ENCODE measurements at places on chromosomes 5 and 9.

DNA sequence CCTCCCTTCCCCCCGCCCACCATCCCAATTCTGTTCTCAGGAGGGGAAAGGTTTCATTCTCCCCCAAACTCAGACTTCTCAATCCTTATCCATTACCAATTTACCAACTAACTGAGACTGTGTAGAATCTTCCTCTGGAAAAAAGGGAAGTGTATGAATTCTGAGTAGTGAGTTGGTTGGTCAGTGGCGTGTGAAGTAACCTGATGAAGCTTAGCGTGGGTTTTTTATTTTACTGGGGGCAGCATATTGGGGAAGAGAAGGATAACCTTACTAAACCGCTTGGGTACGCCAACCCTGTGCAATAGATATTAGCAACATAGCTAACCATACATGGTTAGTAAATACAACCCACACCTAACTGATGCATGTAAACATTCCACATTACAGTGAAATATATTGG lies 1.1 kb upstream of the DNAJC21 start:
- no peak for DNase-seq

- no peak for DNase-seq
Observed at GRCh38 chr5:170411100-170411499, 21.9 kb upstream of the KCNMB1 start.

GRCh38 chr5:67120032-67120431 lies 76.6 kb downstream of the CD180 start:
- DNase-seq, result no peak

DNA sequence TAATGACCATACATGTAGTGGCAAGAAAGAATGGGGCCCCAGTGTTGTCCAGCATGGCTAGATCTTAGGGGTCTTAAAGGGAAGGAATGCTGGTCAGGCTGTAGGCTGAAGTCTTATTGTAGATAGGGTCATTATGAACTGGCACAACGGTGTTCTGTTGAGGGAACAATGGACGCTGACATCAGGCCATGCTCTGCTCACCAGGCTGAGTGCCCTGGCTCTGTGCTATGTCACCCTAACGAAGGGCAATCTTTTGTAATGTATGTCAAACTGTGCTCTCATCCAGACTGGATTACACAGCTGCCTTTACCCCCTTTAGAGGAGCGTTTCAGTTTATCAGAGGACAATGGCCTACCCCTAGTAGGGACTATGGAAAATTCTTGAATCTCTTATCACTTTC lies 14.6 kb upstream of the ZNF608 start:
- DNase-seq, result no peak

GRCh38 chr5:116303810-116304209 lies 219.0 kb downstream of the COMMD10 start:
- no peak for DNase-seq

GRCh38 chr5:11760934-11761603 lies 143.2 kb downstream of the CTNND2 start:
- no peak for DNase-seq

DNA sequence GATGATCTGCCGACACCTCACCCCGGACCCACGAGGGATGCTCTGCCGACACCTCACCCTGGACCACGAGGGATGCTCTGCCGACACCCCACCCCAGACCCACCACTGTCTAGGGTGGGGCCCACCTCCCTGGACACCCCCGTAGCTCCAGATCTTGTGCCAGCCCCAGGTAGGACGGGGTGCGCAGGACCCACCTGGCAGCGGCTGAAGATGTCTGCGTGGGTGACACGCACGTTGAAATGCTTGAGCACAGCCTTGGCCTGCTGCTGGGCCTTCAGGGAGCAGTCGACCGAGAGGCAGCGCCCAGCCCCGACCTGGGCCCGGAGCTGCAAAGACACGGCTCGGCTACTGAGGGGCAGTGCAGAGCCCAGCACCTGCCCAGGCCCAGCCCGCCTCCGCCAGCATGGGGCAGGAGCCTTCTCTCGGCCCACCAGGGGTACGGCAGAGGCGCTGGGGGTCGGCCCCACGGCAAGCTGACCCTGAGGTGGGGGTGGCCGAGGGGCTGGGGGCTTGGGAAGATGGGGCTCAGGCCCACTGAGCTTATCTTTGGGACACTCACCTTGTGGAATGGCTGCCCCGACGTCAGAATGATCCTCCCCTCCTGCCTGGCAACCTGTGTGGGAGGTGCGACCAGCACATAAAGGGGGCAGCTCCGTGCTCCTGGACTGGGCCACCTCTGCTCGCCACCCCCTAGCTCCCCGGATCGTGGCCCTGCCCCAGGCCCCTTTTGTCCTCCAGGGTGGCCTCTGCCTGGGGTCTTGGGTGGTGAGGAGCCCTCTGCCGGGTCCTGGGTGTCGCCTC lies 21.7 kb upstream of the NRARP start:
- no peak for DNase-seq

DNA sequence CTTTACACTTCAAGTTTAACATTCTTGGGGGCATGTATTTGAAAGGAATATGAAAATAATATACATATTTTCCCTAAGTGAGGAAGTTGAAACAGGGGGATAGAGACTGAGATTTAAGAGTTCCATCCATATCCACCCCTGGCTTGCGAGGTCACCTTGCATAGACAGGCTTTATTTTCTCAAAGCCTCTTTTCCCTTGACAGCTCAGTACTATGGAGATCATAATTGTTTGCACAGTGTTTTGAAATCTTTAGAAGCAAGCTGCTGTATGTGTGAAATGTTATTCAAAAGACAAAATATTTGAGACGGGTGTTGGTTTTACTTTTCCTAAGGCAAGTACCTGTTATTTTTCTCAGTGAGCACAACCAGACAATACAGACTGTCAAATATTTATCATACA lies 163.1 kb downstream of the LRRC70 start:
- DNase-seq, result no peak

DNA sequence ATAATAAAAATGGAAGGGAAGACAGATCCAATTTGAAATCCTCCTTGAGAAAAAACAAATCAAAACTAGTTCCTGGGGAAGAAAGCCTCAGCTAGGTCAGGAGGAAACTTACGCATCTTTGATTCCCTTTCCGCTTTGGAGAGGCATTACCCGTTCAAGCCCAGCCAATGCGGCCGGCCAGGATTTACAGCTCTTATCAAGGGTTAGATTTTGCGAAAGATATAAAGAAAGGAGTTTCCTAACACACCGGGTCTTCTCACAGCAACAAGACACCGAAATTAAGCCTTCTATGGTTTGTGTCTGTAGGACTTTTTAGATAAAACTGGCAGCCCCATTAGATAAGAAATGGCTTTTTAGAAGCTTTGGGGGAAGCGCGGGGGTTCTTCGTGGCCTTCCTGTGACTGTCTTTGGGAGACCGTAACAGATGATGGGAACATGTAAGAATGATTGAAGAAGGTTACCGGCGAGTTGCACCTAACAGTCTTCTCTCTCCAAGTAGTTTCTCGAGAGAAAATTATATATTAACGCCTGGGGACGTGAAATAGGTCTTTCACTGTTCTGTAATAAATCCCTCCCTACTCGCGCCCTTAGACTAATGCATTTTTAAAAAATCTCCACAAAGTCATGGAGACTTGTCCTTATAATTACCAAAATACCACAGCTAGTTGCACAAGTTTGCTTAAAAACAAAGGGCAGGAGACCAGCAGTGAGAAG lies 1.3 kb upstream of the ISL1 start:
- peak; percentile 29 for DNase-seq

GRCh38 chr9:113660196-113660595 lies 196.7 kb downstream of the RGS3 start:
- DNase-seq, result no peak

GRCh38 chr5:88552426-88552825 lies 283.8 kb upstream of the TMEM161B start:
- DNase-seq, result no peak

DNA sequence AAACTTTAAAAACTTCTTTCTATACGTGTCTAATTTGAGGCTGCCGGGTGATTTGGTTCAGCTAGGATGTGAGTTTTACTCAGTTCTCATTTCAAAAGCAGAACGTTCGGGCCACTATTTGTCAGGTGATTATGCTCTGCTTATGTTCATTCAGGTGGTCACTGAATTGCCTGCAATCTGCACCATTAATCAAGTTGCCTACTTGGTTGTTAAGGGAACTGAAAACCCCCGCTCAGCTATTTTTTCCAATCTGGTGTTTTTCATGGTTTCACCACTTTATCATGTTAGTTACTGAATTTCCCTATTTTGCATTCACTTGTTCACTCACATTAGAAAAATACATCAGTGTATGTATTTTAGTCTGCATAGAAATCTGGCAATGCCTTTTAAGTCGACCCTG lies 523.0 kb downstream of the CSNK1G3 start:
- no peak for DNase-seq

- DNase-seq, result no peak
Observed at GRCh38 chr5:124979251-124979650, 232.8 kb upstream of the ZNF608 start.

DNA sequence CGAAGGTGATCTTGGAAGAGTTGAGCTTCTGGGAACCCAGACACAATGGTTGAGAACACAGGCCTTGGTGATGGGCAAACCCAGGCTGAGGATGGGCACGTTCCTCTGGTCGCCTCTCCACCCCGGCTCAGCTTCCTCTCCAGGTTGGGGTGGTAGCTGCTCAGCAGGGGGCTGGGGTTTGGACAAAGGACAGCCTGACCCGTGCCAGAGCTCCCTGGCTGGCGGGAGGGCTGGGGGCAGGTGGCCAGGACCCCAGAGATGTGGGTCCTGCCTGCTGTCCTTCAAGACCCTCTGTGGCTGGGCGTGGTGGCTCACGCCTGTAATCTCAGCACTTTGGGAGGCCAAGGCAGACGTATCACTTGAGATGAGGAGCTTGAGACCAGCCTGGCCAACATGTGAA lies 25.2 kb downstream of the NCS1 start:
- no peak for DNase-seq

DNA sequence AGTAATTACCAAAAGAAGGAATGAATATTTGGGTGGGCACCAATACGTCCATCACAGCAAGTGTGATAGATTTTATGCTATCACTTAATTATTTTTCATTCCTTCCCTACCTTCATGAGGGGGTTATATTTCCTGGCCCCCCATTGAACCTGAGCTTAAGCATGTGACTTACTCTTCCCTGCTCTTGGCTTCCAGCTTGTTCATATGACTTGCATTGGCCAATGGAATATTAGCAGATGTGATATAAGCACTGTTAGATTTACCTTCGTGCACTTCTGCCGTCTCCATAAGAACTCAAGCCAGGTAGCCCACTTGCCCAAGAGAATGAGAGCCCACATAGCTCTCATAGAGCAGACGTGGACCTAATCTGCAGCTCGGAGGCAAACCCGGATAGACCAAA lies 99.1 kb upstream of the SMARCA2 start:
- no peak for DNase-seq

DNA sequence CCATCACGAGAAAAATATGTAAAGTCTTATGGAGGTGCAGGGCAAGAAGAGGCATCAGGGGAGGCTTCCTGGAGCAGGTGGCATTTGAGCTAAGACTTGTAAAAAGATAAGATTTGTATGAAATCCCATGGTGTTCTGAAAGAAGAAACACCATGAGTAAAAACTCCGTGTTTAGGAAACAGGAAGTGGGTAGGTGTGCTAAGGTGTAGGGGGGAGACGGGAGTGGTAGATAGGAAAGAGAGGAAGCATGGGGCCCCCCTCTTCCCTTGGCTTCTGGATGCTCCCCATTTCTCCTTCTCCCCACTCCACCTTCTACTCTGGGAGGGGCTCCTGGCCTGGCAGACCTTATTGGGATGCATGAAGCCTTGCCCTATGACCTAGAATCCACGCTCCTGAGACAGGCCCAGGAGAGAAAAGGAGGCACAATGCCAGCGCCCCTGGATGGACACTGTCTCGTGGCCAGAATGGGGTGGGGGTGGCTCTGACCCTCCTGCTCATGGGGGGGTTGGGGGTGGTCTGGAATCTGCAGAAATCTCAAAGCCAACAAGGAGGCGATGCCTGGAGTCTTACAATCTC lies 103.6 kb downstream of the GTF3C4 start:
- DNase-seq, result no peak

GRCh38 chr9:75891771-75892215 lies 1.3 kb downstream of the PCSK5 start:
- DNase-seq, result no peak

GRCh38 chr5:96821260-96821916 lies 13.6 kb upstream of the ERAP1 start:
- DNase-seq, result no peak

DNA sequence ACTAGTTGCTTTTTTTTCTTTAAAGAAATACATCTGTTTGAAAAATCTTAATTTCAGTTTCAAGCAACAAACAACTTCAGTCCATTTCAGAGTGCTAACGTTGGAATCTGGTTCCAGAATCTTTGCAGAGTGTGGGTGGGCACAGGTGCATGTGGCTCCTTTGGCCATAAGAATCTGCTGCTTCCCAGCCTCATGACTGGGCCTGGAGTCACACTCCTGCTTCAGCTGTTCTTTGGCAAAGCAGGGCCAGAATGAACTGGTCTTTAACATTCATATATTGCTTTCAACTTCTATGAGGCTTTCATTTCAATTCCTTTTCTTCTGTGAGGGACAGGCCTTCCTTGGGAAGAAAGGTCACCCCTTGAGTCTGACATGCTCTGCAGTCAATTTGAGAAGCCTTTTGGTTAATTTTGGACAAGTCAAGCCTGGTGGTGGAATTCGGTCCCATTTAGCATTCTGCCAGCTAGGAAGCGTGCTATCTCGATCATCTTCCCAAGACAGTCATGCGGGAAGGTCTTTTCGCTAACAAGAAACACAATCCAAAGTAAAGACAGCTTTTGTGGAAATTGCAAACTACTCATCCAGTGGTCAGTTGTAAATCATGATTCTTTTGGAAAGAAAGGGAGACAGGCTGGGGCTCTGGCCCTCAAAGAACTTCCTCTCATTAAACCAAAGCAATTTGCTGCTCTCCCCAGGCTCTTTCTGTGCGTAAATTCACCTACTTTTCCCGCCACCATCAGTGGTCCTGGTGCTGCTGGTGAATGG lies 55.2 kb downstream of the SLC1A3 start:
- no peak for DNase-seq

GRCh38 chr5:149429839-149430721 lies 51.0 kb upstream of the IL17B start:
- DNase-seq, result no peak

GRCh38 chr9:88052321-88052965 lies 78.1 kb upstream of the CDK20 start:
- no peak for DNase-seq

GRCh38 chr5:154995679-154996078 lies 17.9 kb upstream of the KIF4B start:
- DNase-seq, result no peak

- no peak for DNase-seq
Observed at GRCh38 chr5:89353837-89354551, 471.0 kb upstream of the MEF2C start.

DNA sequence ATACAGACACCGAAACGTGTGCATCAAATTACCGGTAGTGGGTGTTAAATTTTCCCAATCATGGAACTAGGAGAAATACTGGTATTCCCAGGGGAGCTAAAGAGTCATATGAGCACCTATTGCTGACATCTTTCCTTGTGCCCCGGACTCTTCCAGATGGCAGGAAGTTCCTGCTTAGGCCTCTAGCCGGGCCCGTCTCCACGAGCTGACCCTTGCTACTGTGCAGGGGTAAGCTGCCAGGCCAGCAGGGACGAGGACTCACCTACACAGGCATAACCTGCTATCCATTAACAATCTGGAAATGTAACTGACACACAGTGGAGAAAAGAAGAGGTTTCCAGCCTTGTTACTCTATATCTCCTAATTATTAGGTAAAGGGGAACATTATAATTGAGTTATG lies 16.2 kb upstream of the SSBP2 start:
- DNase-seq, result no peak

GRCh38 chr5:96662725-96663518 lies 746 bp downstream of the CAST start:
- peak; percentile 73 for DNase-seq

- DNase-seq, result no peak
Observed at GRCh38 chr9:116274293-116274692, 120.7 kb downstream of the PAPPA start.
